Natural killer cell (primary cell): ENCODE measurements at places on chromosomes 11 and 22. TPM values are rescaled to one million over a fixed set of nuclear protein-coding genes. Genes with fewer than 3 reads are reported as not detected.

SLC37A4 gene
- total RNA-seq, result 6.5 TPM

OR8D1 gene
- not detected for total RNA-seq

TMA7B gene
- total RNA-seq, result 2.6 TPM

CDC45 gene
- 3.3 TPM for total RNA-seq

HTATIP2 gene
- 16.7 TPM for total RNA-seq
